ENCODE measurements at places on chromosomes 2 and 18.

DNA sequence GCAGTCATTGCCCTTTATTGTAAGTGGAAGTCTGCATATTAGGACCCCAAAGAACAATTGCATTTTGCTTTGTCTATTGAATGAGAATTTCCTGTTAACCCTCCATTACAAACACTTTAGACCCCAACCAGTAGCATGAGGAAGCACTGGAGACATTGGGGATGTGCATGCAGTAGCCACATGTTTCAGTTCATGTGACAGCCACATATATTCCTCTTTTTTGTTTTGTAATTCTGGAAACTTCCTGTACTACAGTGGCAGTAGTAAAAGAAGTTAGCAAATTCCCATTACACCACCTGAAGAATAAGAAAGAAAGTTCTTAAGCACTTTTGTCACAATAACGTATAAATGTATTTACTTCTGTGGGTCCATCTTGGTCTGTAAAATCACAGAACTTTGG is 281.1 kb upstream of the SLC14A2 start:
- DNase-seq = no peak

- no peak for DNase-seq
Observed at GRCh38 chr2:129726216-129726615, 253.2 kb upstream of the RAB6C start.

- no peak for DNase-seq
Observed at GRCh38 chr2:77161009-77161408, 361.2 kb downstream of the LRRTM4 start.

GRCh38 chr2:241577413-241578122 is 19.0 kb downstream of the BOK start:
- DNase-seq = peak; percentile 48

Measured in tibial artery (tissue), 4 donors.